ENCODE measurements at places on chromosomes 4 and X.

- DNase-seq, result no peak
Observed at GRCh38 chr4:89324671-89325070, 17.1 kb upstream of the GPRIN3 start.

DNA sequence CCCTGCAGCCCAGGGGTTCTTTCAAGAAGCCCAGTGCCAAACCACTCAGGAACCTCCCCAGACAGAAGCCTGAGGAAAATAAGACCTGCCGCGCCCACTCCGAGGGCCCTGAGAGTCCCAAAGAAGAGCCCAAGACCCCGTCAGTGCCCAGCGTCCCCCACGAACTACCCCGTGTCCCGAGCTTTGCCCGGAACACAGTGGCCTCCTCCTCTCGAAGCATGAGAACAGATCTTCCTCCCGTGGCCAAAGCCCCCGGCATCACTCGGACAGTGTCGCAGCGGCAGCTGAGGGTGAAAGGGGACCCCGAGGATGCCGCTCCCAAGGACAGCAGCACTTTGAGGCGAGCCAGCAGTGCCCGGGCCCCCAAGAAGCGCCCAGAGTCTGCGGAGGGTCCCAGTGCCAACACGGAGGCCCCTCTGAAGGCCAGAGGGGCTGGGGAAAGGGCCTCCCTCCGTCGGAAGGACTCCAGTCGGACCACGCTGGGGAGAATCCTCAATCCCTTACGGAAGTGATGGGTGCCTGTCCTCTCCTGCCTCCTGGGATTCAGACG is 40.2 kb downstream of the FHDC1 start:
- DNase-seq, result no peak

DNA sequence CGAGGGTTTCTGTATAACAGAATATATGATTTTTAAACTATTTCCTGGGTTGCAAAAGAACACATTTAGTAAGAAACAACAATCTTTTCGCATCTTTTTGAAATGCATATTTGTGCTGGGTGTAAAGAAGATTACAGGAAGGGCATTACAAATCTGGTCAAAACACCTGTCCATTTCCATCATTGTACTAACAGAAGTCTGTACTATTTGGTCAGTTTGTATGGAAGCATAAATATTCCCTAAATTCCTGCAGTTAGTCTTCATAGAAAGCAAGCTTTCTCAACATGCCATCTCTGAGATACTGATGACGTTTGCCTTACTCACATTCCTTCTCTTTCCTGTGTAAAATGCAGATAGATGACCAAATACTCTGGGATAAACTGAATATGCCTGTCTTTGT is 203.3 kb downstream of the NWD2 start:
- no peak for DNase-seq

DNA sequence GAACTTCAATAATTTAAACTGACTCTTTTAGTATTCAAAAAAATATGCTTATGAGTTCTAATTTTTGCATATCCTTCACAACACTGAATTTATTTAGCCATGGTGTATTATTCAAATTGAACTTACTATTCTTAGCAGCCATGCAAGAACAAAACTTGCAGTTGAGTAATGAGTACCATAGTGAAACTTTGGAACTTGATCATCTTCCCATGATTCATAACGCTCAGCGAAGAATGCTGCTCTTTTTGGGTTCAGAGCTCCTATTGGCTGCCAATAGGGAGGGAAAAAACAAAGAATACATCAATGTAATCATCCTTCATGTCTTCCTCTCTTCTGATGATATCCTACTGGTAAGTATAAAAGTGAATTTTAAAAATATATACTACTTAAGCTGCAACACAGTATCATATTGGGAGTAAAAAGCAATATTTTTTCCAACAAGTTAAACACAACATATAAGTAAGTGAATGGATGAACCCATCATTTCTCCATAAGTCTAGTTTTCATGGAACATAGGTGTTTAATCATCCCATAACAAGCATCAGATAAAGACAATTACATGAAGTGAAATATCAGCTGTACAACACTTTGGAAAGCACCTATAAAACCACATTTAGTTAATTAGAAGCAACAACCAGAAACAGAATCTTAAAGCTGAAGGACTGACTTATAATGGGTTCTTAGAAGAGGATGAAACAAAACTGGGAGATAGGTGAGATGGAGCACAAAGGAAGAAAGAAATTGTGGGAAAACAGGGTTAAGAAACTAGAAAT is 145.2 kb upstream of the MAB21L2 start:
- DNase-seq, result no peak

GRCh38 chrX:44428989-44429627 is 85.6 kb upstream of the EFHC2 start:
- no peak for DNase-seq

DNA sequence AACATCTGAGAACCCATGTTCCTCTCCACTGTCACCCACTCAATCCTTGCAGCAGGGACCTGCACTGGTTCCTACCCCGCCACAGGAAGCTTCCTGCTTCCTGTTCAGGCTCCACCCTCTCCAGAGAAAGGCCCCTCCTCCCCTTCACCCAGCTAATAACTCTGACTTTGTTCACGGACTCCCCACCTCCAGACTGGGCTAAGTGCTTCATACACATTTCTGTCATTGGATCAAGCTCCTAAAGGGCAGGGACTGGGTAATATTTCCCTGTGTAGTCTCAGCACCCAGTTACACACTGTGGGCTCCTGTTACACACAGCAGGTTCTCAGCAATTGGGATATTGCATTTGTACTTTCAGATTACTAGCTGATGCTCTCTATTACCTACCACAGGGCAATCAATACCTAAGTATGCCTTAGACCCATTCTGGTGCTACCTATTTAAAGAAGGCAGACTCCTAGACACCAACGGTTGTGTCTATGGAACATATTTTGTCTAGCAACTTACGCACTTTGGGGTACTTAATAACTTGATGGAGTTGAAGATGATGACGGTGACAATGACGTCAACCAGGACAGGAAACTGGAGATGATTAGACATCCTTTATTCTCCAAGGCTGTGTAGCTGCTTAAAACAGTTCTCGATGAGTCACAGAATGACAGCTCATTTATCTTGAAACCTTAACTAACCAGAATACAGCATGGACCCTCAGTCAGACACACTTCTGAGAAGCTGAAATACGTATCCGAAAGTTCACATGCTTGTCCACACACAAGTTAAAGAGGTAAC is 58.1 kb downstream of the MAML3 start:
- no peak for DNase-seq

- no peak for DNase-seq
Observed at GRCh38 chr4:181822005-181822375, 421.2 kb upstream of the TENM3 start.

GRCh38 chr4:157803421-157803820 is 369.4 kb downstream of the GASK1B start:
- no peak for DNase-seq

DNA sequence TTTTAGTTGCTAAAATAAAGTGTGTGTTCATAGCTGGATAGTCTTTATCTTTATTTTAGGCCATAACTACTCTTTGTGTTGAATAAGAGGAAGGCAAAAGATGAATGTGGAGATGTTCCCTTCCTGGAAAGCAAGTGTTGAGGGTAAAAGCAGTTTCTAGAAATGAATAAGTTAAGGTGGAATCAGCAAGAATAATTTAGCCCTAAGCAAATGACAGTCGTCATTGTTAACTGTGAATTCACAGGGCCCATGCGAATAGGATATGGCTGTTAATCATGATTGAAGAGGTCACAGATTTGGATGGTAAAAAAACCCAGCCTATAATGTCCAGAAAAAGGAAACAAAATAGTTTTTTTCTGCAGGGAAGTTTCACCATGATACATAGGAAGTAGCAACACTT is 167.8 kb upstream of the PPP3CA start:
- DNase-seq, result no peak

- no peak for DNase-seq
Observed at GRCh38 chr4:57187246-57187645, 77.1 kb upstream of the IGFBP7 start.

- no peak for DNase-seq
Observed at GRCh38 chrX:152988536-152989291, 5.2 kb downstream of the PNMA5 start.

DNA sequence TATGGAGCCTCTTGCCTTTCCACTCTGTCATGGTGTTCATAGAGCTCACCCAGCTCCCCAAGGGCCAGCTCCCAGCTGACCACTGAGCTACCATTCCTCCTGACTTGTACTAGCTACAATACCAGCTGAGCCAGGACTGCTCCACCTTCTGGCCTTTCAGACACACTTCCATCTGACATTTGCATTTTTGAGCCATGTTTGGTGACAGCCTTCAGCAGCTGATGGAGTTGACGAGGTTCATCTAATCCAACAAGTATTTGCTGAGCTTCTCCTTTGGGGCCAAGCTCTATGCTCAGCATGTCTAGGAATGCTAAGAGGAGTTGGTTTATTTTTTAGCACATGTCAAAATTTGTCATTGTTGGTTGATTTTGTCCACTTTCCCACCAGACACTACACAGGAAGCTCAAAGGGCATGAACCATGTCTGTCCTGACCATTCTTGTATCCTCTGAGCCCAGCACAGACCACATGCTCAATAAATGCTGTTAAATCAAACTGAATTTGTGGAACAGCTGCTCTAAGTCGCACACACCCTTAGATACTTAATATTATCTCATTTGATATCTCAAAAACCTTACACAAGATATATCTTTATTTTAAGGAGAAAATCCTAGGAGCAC is 142.6 kb upstream of the PPARGC1A start:
- DNase-seq, result no peak

GRCh38 chr4:119103263-119103662 is 32.4 kb upstream of the MYOZ2 start:
- no peak for DNase-seq

- DNase-seq, result no peak
Observed at GRCh38 chr4:37604461-37604860, 81.7 kb downstream of the RELL1 start.

DNA sequence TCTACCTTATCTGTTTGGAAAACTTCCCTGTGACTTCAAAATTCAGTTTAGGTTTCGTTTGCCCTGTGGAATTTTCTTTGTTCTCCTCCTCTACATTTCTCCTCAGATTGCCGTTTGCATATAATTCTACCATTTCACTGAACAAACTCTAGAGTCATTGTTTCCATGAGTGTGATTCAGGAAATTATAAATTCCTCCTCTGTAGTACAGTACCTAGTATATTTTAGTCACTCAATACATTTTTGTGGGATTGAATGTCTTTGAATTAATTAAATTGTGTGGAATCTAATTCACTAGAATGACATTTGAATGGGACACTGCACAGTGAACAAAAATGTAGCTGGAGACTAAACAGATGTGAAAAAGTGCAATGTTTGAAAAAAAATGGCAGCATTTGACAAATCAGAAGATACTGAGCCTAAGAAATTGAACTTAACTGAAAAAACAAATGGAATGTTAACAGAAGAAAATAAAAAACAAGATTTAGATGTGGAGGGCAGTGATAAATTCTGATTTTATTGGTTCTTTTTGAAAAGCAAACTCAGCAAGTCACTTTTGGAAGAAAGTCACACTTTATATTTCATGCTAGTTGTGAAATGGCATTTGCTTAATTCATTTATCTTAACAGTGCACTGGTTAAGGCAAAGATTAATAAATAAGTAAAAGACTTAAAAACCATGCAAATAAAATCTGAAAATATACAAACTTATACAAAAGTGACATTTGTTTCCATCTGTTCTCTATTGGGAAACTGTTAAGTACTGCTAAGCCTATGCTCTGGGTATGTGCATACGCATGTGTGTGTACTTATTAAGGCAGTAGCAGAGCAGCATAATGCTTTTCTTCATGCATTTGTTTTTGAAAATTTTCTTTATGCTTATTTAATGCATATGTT is 512.3 kb downstream of the FAT4 start:
- no peak for DNase-seq

DNA sequence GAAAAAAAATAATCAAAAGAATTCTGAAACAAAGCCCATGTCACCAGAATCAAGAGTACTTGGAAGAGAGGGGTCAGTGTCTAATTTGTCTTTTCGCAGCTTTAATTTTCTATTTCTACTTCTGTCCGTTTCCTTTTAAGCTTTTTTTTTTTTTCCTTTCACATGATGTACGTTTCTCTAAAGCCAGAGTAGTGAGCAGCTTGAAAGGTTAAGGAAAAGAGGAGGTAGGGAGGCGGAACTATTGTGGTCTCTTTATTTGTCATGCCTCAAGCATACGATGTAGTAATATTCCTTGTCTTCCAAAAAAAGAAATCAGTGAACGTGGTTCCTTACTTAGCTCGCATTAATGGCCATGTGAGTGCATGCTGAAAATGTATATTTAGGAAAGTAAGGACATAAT is 311.5 kb downstream of the TENM3 start:
- no peak for DNase-seq

DNA sequence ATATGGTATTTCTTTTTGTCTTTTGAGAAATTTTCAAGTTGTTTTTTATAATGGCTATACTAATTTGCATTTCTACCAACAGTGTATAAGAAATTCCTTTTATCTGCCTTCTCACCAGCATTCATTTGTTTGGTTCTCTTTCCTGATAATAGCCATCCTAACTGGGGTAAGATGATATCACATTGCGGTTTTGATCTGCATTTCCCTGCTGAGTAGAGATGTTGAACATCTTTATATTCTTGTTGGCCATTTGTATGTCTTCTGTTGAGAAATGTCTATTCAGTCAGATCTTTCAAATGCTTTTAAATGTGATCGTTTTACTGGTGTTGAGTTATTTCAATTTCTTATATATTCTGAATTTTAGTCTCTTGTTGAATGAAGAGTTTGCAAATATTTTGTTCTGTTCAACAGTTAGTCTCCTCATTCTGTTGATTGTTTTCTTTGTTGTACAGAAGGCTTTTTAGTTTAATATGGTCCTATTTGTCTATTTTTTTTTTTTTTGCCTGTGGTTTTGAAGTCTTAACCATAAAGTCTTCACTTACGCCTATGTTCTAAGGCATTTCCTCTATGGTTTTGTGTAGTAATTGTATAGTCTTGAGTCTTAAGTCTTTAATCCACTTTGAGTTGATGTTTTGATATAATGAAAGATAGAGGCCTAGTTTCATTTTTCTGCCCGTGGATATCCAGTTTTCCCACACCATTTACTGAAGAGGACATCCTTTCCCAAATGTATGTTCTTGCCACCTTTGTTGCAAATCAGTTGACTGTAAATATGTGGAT is 1566.9 kb downstream of the STIM2 start:
- no peak for DNase-seq

DNA sequence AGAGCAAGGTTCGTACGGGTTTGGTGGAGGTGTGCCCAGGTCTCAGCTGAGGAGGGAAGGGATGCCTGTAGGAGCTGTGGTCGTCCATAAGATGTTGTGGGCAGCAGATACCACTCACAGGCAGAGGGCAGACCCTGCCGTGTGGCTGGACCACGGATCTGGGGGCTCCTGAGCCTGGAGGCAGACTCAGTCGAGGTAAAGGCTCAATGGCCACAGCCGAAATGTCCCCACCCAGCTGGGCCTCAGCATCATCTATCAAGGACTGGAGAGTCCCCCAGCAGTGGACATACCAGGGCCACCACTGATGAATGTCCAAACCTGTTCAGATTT is 98.5 kb downstream of the DHRSX start:
- DNase-seq, result no peak

GRCh38 chr4:101355246-101355645 is 7.9 kb upstream of the PPP3CA start:
- no peak for DNase-seq

GRCh38 chr4:100882661-100883060 is 364.8 kb upstream of the EMCN start:
- no peak for DNase-seq

GRCh38 chrX:107674480-107675364 is 46.4 kb downstream of the PRPS1 start:
- no peak for DNase-seq

- DNase-seq, result no peak
Observed at GRCh38 chr4:122167369-122167768, 15.2 kb downstream of the BLTP1 start.

Data from frontal cortex (tissue), 4 donors.